Activated CD4-positive, alpha-beta T cell treated with anti-CD3 and anti-CD28 coated beads for 48 hours (primary cell): ENCODE measurements at places on chromosomes 4 and X.
A peak's percentile ranks its signal among the peaks of the same experiment; 100 is the strongest.

GRCh38 chrX:120270567-120270966, 20.0 kb downstream of the ZBTB33 start:
- DNase-seq, result no peak

GRCh38 chrX:21678048-21678612, 20.0 kb upstream of the KLHL34 start:
- no peak for DNase-seq

DNA sequence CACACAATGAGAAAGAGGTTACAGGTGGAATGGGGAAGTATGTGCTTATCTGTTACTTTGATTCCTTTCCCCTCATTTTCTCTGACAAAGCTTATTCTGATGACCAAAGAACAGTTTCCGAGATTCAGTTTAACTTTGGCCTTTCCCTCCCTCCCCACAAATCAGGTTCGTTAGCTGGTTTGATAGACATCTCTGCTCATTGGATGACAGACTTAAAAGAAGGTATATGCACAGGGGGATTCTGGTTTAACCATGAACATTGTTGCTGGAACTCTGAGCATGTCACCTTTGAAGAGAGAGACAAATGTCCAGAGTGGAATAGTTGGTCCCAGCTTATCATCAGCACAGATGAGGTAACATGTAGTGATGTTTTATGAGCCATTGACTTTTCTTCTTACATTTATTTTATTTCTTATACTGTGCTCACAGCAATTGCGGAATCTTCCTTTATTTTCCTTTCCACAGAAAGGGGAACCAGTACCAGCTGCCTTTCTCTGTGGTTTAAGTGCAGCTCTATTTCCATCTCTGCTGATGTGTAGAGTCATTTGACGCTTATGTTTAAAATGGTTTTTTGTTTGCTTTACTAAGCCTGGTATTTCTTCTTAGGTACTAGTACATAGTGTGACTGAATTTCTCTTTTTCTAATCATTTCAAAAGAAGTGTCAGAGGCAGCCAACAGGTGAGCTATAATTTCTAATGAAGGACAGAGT, 125.0 kb downstream of the AKAP4 start:
- DNase-seq, result no peak

- no peak for DNase-seq
These were observed 37.3 kb upstream of the CCNI start for GRCh38 chr4:77113069-77113468.

GRCh38 chrX:41308884-41309647, 24.9 kb upstream of the DDX3X start:
- no peak for DNase-seq

DNA sequence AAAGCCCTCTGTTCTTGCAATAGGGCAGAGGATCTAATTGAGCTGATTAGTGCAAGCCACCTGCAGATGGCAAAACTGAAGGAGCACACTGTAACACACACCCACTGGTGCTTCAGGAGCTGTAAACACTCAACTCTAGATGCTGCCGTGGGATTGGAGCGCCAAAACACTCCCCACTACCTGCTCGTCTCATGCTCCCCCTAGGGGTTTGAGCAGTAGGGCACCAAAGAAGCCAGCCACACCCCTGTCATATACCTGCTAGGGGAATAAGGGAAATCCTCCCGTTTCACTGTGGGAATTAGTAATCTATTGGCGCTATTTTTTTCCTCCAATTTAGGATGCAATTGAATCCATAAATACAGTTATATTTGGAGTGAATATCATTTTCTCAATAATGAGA, 360.2 kb downstream of the GLUD2 start:
- DNase-seq, result no peak

GRCh38 chr4:15755321-15756155, 22.6 kb upstream of the CD38 start:
- DNase-seq, result peak; percentile 80

GRCh38 chr4:1039493-1040343, 28.3 kb downstream of the FGFRL1 start:
- no peak for DNase-seq

GRCh38 chr4:68373513-68373912, 23.6 kb upstream of the YTHDC1 start:
- peak; percentile 74 for DNase-seq

DNA sequence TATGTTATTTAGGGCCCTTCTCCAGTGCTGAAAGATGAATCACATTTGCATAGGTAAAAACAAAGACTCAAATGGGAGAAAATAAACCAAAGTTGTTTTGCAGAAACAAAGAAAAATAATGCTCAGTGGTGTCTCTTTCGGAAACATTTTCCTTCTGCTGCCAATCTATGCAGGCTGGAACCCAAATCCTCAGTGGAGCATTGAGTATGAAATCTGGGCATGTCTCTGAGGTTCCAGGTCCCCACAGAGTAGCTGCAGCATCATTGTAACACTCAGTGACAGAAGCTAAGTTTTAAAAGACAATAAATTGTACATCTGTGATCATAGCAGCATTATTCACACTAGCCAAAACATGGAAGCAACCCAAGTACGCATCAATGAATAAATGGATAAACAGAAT, 303.6 kb downstream of the FBXW7 start:
- DNase-seq, result no peak

- DNase-seq, result no peak
These were observed 115.5 kb upstream of the MYOZ2 start for GRCh38 chr4:119020158-119020557.

DNA sequence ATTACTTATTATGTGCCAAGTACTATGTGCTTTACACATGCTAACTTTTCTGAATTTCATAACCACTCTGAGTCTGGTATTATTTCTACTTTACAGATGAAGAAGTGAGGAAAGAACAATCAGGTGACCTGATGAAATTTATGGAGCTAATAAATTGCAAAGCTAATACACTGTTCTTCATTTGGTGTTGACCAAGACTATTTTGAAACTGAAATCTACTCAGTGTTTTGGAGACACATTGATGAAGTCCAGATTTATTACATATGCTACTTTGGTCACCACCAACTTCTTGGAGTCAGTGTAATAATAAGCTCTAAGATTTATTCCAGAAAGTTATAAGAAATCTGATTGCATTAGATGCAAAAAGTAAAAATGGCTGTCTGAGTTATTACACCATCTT, 637.9 kb downstream of the FAT4 start:
- no peak for DNase-seq

DNA sequence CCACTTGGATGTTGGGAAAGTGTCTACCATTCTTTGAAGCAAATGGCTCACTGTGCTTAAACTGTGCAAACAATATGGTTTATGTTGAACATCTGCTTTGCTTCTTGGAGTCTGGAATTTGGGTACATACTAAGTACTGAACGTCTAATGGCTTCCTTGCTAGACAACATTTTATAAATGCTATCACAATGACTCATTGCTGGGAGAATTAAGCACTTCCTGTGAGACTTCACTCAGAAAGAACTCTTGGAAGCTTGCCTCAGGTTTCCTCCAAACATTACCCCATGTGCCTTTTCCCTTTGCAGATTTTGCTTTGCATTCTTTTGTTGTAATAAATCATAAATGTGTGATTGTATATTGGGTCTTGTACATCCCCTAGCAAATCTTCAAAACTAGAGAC, 139.7 kb downstream of the PACRGL start:
- no peak for DNase-seq

DNA sequence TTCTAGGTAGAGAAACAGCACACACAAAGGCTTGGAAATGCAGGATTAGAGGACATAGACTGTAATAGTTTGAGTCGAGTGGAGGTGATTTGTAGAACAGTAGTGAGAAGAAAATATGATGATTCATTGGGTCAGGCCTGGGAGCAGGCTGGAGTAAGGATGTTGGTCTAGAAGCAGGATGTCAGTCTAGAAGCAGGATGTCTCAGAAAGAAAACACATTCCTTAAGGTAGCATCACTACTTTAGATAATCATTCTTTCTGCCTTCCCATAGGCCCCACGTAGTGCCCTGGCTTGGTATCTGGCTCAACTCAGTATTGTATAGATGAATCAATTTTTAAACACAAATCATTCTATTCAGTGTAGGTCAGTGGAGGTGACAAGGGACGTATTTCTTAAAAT, 11.2 kb upstream of the DACH2 start:
- no peak for DNase-seq

DNA sequence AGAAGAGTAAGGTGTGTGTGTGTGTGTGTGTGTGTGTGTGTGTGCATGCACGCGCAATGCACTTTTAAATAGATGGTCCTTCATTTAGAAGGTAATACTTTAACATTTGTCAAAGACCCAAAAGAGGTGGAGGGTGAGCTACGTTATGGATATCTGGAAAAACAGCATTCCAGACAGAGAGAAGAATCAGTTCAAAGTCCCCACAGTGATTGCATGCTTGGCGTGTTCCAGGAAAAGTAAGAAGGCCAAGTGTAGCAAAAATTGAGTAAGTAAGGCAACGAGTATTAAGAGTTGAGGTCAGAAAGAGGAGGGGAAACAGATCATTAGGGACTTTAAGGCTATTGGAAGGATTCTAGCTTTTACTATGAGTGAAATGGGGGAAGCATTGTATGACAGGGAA, 21.9 kb upstream of the GABRE start:
- no peak for DNase-seq

- peak; percentile 49 for DNase-seq
These were observed 6.9 kb upstream of the AFF1 start for GRCh38 chr4:86927843-86928395.

- no peak for DNase-seq
These were observed 168.4 kb downstream of the KCNIP4 start for GRCh38 chr4:21780148-21780547.

DNA sequence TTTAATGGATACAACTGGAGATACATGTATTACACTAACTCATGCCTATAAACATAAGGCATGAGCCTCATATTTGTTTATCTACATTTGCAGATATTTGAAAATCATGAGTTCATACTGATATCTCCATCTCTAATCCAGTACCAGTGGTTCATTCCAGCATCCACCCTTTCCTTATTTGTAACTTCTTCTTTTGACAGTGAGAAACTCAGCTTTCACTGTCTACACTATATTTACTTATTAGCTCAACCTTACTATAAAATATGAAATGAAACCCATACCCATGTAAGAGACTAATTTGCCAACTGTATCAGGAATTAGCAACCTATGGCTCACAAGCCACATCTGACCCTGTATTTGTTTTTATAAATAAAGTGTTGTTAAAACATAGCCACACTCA, 161.9 kb upstream of the GPRIN3 start:
- DNase-seq, result no peak

DNA sequence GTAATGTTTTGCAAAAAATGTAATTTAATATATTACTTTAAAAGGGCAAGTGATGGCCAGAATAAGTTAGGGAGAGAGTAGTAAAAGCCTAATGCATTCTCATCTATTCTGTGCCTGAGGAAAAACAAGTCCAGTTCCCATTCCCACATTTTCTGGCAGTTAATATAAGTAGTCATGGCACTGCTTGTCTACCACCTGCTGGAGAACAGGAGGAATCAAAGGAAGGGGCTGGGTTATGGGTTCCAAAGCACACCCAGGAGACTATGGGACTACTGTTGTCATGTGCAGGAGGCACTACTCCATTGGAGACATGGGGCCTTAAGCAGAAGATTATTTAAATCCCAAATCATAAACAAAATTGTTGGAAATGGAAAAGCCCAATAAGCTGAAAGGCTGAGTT, 2618.6 kb downstream of the ARAP2 start:
- no peak for DNase-seq

DNA sequence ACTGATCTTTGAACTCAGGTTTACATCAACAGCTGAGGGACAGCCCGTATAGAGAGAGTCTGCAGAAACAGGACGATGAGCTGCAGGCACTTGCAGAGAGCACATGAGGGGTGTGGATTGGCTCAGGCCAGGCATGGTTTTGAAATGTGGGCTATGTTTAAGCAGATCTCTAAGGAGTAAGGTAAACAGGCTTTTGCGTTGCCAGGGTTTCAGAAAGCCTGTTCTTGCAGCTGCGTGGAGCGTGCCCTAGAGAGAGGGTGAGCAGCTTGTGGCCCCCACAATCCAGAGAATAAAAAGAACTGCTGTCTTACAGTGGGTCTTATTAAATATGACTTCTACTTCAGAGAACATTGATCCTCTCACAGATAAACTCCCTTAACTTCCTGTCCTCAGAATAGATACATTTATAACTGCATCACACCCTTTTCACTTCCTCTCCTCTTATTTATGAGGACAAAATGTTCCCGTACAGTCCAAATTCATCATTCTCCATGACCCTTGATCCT, 64.1 kb downstream of the TMA16 start:
- DNase-seq, result peak; percentile 11

DNA sequence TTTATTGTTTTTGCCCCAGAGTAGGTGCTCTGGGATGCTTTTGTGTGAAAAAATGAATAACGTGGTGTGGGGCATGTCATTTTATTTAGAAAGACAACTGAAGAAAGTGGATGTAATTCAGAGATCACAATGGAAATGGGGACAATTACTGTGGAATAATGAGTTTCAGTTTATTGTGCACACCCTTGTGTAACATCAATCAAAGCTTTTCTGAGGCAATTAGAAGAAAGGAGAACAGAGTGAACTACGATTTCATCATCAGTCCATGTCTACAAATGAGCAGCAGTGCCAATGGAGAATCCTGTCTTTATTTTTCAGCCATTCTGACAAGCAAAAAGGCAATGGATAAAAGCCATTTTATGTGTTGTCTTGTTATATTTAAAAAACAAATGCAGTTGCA, 339.2 kb downstream of the TMA16 start:
- no peak for DNase-seq

DNA sequence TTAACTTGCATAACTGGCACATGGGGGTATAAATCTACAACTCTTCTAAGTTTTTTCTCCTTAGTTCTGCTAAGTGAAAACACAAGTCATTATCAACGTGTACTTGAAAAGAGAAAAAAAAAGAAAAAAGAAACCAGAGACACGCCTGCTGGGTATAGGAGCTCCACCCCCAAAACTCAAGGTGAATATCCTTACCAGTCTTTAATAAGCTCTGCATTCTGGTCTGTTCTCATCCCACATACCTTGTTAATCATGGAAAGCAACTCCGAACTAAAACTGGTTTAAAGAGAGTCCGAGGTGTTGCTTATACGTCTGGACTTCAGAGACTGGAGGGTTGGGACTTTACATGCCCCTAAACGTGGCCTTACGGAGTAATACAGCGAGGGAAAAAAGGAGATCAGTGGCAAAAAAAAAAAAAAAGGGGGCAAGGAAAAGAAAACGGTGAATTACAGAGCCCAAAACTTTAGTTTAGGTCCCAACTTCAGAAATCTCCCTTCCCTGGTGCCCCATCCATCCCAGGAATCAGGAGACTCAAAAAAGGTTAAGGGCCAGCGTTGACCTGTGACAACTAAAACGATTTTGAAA, 1.0 kb downstream of the PGRMC2 start:
- DNase-seq, result no peak

DNA sequence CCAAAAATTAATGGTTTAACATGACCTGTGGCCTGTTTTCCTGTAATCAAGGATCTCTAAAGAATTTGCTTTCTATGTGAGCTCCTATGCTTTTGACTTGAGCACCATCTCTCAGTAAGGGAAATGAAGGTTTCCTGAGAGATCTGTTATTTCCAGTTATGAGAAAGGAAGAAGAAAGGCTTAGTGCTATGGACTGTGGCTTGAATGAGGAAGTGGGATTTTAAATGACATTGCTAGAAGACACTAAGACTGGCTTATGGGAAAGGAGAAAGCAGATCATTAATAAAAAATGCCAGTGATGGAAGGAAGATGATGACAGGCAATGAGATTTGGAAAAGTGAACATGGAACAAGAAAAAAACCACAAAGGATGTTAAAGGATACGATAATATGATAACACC, 285.4 kb downstream of the OPHN1 start:
- no peak for DNase-seq
